ENCODE measurements at places on chromosomes 16 and 17.

- no peak for DNase-seq
These were observed 2.5 kb downstream of the ALOX15B start for GRCh38 chr17:8041249-8041928.

GRCh38 chr16:86212706-86213436 lies 297.5 kb upstream of the FOXF1 start:
- DNase-seq: no peak

DNA sequence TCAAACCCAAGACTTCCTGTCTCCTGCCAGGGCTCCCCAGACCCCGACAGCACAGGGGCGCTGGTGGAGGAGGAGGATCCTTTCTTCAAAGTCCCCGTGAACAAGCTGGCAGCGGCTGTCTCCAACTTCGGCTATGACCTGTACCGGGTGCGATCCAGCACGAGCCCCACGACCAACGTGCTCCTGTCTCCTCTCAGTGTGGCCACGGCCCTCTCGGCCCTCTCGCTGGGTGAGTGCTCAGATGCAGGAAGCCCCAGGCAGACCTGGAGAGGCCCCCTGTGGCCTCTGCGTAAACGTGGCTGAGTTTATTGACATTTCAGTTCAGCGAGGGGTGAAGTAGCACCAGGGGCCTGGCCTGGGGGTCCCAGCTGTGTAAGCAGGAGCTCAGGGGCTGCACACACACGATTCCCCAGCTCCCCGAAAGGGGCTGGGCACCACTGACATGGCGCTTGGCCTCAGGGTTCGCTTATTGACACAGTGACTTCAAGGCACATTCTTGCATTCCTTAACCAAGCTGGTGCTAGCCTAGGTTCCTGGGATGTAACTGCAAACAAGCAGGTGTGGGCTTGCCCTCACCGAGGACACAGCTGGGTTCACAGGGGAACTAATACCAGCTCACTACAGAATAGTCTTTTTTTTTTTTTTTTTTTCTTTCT lies 8.1 kb downstream of the SERPINF1 start:
- no peak for DNase-seq

- DNase-seq: no peak
These were observed 122.3 kb downstream of the MRTFB start for GRCh38 chr16:14193316-14193871.

- DNase-seq: no peak
These were observed 263.1 kb upstream of the TNRC6C start for GRCh38 chr17:77695386-77695785.

GRCh38 chr17:37219876-37220606 lies 155.7 kb upstream of the C17orf78 start:
- no peak for DNase-seq

GRCh38 chr16:12917653-12918052 lies 16.3 kb downstream of the SHISA9 start:
- DNase-seq: no peak

GRCh38 chr16:57592591-57593003 lies 35.8 kb upstream of the ADGRG1 start:
- no peak for DNase-seq

GRCh38 chr16:88502776-88503280 lies 49.7 kb downstream of the ZFPM1 start:
- DNase-seq: no peak

DNA sequence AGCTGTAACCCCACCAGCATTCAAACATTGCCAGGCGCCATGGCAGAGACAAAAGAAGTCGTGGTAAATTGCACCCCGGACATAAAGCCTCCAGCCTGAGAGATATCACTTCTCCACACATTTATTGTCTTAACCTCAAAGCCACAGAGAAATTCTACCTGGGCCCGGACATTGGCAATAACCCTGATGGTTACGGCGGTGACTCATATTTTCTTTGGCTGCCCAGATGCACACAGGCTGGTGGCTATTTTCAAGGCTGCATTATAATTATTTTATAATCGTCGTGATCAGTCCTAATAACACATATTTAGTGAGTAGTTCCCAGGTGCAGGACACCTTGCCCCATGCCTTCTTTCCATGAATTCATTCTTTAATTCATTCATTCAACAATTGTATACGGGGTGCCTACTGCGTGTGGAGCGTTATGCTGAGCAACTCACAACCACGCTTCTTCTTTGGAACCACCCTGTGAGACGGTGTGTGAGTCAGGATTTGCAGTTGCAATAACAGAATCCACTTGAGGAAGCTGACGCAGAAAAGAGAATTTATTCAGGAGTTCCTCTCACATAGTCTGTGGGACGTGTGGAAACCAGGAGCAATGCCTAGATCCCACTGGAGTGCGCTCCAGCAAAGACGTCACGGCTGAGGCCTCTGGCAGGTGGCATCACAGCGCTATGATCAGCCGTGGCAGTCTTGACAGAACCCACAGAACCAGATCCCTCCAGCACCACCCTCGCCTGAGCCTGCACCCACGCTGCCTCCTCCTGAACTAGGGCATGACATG lies 245.7 kb downstream of the FOXL1 start:
- DNase-seq: no peak

DNA sequence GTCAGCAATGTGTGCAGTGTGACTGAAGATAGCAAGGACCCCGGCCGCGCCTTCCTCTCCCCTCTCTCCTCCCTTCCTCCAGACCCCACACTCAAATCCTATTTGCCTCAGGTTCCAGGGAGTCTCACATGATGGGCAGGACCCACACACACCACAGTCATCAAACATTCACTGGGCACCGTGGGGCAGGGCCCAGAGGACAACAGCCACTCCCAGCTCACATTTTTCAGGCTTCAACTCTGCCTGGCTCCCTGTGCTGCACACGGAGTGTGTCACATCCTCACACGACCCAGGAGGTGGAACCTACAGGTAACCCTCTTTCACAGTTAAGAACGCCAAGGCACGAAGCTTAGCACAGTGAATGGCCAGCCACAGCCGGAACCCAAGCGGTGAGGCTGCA lies 30.5 kb downstream of the PEMT start:
- no peak for DNase-seq

- DNase-seq: no peak
These were observed 94.8 kb downstream of the RTN4RL1 start for GRCh38 chr17:1930337-1930645.

GRCh38 chr16:78703936-78704335 lies 604.5 kb downstream of the WWOX start:
- no peak for DNase-seq

- no peak for DNase-seq
These were observed 109.7 kb downstream of the C16orf95 start for GRCh38 chr16:87207509-87207908.

- no peak for DNase-seq
These were observed 157.9 kb downstream of the PITPNC1 start for GRCh38 chr17:67534941-67535340.

- no peak for DNase-seq
These were observed 24.7 kb upstream of the TMC7 start for GRCh38 chr16:18959031-18959505.

- no peak for DNase-seq
These were observed 9.6 kb downstream of the MT1X start for GRCh38 chr16:56691885-56692284.

- no peak for DNase-seq
These were observed 14.6 kb downstream of the NUDT7 start for GRCh38 chr16:77736879-77737278.

DNA sequence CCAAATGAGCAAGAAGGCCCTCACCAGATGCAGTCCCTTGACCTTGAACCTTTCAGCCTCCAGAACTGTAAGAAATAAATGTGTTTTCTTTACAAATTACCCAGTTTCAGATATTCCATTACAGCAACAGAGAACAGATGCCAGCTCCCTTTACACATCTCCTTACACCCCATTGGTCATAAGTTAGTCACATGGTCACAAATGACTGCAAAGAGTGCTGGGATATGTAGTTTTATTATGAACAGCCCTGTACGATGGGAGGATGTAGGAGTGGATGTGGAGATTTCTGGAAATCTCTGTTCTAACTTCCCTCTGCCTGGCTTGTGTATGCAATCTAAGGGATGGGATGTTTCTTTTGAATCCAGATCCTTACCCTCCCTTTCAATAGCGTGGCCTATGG lies 13.3 kb upstream of the RPL38 start:
- no peak for DNase-seq

- no peak for DNase-seq
These were observed 9.6 kb upstream of the CHP2 start for GRCh38 chr16:23745263-23745662.

DNA sequence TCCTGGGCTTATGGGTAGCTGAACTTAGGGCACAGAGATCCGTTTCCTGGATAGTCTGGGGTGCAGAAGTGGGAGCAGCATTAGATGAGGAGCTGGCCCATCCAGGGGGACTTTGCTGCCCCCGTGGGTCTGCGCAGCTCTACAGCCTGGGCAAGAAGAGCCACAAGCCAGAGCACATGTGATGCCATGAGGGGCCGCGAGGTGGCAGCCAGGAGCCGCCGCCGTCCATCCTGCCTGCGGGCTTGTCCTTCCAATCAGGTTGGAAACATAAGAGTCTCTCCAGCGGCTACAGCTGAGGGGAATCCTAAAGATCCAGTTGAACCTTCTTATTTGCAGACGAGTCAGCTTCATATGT lies 21.9 kb downstream of the C1QTNF1 start:
- DNase-seq: no peak

- no peak for DNase-seq
These were observed 38.1 kb downstream of the CMC2 start for GRCh38 chr16:80968386-80969113.

GRCh38 chr17:61000911-61001310 lies 323.3 kb downstream of the BCAS3 start:
- no peak for DNase-seq

DNA sequence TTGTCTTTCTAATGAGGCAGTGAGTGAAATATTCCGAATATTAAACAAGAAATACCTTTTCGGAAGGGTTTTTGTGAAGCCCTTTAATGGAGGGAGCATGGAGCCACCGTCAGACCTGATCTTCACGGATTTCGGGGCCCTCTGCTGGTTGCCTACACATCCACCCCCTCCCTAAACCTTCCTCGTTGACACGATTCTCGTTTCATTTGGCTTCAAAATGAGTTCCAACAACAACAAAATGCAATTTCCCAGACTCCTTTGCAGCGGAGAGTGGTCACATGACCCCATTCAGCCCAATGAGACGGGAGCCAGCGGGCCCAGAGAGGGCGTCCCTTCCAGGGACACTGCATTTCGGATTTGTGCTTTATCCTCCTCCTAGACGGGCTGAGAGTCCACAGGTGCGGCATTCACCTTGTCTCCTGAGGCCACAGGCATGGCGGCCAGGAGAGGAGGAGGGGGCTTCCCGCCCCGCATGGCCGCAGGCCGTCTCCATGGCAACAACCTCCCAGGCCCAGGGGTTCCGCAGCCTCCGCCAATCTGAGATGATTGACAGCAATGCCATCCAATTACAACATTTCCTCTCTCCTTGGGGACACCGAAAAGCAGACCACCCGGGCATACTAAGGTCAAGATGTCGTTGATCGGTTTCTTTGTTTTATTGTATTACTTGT lies 259.8 kb downstream of the C16orf95 start:
- no peak for DNase-seq

DNA sequence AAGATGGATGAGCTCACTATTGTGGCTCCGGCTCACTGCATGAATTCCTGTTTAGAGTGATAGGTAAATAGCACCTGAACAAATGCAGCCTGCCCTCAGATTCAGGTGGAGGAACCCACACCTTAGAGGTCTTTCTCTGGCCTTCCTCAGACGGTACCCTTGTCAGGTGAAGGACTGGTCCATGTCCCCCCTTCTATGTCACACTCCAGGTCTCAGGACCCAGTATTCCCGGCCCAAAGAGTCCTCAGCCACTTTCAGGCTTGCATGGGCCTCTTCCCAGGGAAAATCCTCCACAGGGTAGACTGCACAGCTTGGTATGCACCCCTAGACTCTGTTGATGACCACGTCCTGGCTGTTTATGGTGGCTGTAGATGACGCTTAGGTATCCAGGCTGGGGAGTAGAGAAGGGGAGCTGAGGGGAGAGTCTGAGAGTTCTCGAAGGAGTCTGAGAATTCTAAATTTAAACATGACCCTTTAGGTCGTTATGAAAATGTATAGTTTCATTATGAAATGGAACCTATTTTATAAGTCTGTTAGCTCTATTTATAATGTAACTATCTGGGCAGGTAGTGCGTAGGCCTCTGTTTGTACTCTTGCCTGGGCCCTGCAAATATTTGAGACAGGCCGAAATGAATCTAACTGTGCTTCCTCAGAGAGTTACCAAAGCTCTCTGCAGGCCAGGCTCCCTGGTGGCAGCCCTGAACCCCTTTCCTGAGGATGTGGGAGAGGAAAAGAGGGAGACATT lies 32.5 kb upstream of the CCR7 start:
- DNase-seq: no peak

DNA sequence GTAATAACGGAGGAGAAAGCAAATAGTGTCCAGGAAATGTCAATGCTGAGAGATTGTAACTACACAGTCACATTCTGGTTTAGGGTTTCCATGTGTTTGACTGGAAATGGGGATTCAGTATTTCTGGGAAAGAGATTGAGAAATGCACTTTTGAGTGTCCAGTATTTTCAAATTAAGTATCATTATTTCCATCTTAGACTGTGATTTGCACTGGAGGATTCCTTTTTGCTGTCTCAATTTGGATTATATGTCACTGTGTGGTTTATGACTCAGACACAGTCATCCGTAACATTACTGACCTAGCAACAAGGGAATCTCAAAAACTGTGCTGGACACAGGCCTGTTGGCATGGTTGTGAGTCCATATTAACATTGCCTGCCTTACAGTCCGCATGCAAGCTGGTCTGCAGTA lies 681.4 kb downstream of the CDH11 start:
- DNase-seq: no peak

GRCh38 chr16:28879261-28879840 lies 1.1 kb downstream of the ATP2A1 start:
- no peak for DNase-seq

- no peak for DNase-seq
These were observed 42.9 kb upstream of the IRF8 start for GRCh38 chr16:85856079-85856478.

DNA sequence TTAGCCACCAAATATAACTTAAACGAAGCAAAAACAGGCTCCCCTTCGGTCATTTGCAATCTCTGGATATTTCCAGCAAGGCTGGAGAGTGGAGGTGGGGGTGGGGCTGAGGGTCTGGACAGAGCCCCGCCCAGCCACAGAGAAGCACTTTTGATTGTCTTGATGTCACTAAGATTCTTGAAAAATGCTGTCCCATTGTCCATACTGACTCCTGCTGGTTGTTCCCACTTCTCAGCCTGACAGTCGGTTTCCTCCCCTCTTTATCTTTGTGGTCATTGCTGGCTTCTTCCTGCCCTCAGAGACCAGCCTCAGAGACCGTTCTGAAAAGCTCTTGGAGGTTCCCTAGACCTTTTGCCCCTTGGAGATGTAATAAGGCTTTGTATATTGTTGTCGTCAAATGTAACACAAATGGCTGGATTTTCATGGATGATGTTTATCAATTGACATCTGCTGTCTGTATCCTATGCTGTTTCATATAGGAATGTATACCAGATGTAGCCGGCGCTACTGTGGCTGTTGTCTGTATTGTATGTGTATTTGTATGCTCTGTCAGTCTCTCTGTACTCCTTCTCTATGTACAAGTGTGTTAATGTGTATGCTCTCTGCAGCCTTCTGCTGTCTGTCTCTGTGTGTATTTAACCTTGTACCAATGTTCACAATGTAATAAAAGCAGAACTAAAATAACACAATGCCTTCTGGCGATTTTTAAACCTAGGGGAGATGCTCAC lies 94.8 kb upstream of the DNAH9 start:
- DNase-seq: no peak

All from right renal cortex interstitium (tissue), 3 donors.